CD4-positive, alpha-beta T cell treated with Interferon gamma for 1 hour (primary cell): ENCODE measurements at places on chromosomes 5 and 9.

- no peak for DNase-seq
Observed at GRCh38 chr5:51618234-51618633, 235.0 kb downstream of the ISL1 start.

GRCh38 chr9:20940447-20941173 lies 90.8 kb downstream of the HACD4 start:
- no peak for DNase-seq

DNA sequence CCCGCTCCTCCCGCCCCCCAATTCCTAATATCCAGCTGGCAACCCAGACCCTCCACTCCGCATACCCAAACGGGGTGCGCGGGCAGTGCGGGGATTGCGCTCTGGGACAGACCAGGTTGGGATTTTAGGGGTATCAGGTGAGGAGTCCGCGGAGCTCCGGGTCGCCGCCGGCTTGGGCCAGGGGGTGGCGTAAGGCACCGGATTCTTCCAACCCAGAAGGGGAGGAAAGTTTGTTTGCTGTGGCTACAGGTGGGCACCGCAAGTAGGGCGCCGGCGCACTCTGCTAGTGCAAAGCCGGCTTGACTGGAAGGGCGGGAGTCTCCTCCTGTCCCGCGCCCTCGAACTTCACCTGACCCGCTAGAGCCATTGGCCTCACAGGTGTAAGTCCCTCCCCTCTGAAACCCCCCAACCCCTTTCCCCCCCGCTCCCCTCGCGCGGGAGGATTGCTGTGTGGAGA lies 709 bp downstream of the IQGAP2 start:
- DNase-seq, result peak; percentile 70

- DNase-seq, result no peak
Observed at GRCh38 chr5:8749556-8749955, 796.3 kb downstream of the SEMA5A start.

GRCh38 chr5:25190521-25191000 lies 545.8 kb upstream of the CDH10 start:
- no peak for DNase-seq

GRCh38 chr5:34475249-34475966 lies 180.7 kb upstream of the RAI14 start:
- DNase-seq, result no peak

DNA sequence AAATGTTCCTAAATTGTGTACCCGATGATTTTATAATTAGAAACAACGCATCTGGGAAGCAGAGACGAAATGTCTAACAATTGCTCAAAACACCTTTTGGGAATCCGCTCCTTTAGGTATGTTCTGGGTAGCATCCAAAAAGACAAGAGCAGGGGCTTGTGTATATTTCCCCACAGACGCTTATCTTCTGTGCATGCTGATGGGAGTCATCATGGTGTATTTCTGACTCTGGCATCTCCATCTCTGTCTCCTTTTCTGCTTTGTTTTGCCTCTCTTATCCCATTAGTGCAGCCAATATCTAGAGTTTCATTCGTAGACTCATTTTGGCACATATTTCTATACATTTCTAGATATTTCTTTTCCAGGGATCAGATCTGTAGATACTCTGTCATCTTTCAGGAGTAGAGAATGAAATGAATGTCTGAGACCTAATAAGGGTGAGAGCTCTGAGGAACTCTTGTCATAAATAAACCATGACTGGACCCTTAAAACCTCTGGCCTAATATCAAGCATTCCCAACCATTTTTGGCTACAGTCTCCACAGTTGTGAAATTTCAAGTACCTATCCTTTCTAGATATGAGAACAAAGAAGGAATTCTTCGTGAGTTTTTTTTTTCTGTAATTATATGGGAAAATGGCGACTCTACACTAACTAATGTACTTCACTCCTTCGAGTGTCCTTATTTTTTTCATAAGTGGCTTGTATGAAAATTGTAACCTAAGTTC lies 508.2 kb downstream of the ACTL7B start:
- DNase-seq, result no peak

GRCh38 chr5:65506961-65507360 lies 25.2 kb upstream of the ADAMTS6 start:
- no peak for DNase-seq

GRCh38 chr5:133015466-133015865 lies 10.9 kb downstream of the ZCCHC10 start:
- no peak for DNase-seq

- DNase-seq, result no peak
Observed at GRCh38 chr5:14105718-14106410, 37.3 kb upstream of the TRIO start.

GRCh38 chr5:155943516-155944407 lies 383.2 kb upstream of the SGCD start:
- peak; percentile 11 for DNase-seq
